ACHN (cell line): ENCODE measurements at places on chromosomes 13 and 19.

- no peak for DNase-seq
Observed at GRCh38 chr13:21929400-21929799, 258.5 kb downstream of the FGF9 start.

DNA sequence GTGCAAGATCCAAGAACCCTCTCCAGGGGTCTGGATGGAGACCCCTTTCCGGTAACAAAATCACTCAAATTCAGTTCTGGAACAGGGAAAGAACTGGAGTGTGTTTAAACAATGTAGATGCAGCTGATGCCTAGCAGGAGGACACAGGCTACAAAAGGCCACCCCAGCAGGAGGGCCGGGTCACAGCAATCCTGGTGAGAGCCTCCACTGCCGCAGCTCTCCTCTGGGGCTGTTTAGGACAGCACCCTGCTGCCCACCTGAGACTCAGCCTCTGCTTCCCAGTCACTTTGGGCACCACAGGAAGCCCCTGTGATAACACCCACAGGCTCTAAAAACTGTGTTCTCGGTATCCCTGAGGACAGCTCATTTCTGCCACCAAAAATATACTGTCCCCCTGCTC, 318.7 kb upstream of the NBEA start:
- no peak for DNase-seq

DNA sequence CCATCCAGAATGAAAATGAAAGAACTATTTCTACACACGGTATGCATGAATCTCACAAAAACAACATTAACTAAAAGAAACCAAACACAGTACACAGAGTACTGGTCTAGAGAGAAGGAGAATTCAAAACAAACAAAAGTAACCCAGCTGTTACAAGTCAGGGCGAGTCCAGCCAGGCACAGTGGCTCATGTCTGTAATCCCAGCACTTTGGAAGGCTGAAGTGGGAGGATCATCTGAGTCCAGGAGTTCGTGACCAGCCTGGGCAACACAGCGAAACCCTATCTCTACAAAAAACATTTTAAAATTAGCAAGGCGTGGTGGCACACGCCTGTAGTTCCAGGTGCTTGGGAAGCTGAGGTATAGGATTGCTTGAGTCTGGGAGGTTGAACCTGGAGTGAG, 1.7 kb upstream of the PSMC4 start:
- DNase-seq = no peak

- peak; percentile 39 for DNase-seq
Observed at GRCh38 chr13:26377038-26377437, 123.1 kb downstream of the CDK8 start.

GRCh38 chr19:32611161-32611560, 30.2 kb downstream of the PDCD5 start:
- DNase-seq = no peak

DNA sequence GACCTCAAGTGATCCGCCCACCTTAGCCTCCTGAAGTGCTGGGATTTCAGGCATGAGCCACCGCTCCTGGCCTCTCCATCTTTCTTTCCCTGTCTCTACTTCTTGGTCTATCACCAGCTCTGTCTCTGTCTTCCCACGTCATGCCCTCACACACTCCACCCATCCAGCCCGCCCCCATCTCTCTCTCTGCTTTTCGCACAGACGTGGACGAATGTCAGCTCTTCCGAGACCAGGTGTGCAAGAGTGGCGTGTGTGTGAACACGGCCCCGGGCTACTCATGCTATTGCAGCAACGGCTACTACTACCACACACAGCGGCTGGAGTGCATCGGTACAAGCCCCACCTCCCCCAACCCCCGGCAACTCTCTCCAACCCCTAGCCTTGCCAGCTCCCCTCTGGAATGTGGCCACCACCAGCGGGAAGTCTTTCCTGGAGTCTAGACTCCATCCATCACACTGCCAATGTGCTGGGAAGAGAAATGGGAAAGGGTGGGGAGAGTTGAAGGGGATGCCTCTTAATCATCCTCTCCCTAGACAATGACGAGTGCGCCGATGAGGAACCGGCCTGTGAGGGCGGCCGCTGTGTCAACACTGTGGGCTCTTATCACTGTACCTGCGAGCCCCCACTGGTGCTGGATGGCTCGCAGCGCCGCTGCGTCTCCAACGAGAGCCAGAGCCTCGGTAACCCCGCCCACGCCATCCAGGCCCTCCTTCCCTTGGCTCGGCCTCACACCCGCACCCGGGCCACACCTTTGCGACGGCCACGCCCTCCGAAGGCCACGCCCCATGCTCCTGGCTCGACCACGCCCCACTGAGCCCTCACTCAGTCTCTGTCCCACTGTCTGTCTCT, 22.5 kb downstream of the LTBP4 start:
- no peak for DNase-seq

- DNase-seq = peak; percentile 51
Observed at GRCh38 chr19:10289167-10289835, 451 bp upstream of the ICAM5 start.

DNA sequence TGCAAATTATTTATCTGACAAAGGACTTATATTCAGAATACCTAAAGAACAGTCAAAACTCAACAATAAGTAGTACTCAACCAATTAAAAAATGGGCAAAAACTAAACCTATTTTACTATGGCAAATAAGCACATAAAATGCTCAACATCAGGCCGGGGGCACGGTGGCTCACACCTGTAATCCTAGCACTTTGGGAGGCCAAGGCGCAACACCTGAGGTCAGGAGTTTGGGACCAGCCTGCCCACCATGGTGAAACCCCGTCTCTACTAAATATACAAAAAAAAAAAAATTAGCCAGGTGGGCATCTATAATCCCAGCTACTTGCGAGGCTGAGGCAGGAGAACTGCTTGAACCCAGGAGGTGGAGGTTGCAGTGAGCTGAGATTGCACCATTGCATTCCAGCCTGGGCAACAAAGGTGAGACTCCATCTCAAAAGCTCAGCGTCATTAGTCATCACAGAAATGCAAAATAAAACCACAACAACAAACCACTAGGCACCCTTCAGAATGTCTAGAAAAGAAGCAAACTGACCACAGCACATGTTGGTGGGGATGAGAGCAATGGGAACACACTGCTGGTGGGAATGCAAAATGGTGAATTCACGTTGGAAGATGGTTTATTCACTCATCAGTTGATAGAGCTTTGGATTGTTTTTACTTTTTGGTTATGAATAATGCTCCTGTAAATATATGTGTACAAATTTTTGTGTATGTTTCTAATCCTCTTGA, 180.6 kb upstream of the SOX1 start:
- no peak for DNase-seq

GRCh38 chr13:98399756-98400155, 177.2 kb downstream of the STK24 start:
- no peak for DNase-seq

DNA sequence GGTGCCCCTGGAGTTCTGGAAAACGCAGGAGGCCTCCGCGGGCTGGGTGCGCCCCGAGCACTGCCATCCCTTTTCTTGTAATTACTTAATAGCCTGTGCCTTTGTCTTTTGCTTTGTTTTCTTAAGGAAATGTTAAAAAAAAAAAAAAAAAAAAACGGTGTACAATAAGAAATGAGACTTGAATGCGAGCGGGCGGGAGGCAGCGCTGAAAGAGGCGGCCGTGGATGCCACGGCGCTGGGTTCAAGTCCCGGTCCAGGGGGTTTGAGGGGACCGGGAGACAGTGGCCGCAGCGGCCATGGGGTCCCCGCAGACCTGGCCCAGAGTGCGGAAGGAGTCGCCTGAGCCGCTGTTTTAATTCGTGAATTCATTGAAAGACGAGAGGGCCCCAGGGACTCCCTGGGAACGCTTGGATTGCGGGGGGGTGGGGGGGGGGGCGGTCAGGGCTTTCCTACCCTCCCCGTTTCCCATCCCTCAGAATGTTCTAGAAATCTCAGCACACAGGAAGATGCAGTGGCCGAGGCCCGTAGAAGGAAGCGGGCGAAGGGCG, 349.2 kb upstream of the ARGLU1 start:
- DNase-seq = no peak
